Germinal center (tissue), 1 donor: ENCODE measurements at places on chromosomes 2 and 18.

DNA sequence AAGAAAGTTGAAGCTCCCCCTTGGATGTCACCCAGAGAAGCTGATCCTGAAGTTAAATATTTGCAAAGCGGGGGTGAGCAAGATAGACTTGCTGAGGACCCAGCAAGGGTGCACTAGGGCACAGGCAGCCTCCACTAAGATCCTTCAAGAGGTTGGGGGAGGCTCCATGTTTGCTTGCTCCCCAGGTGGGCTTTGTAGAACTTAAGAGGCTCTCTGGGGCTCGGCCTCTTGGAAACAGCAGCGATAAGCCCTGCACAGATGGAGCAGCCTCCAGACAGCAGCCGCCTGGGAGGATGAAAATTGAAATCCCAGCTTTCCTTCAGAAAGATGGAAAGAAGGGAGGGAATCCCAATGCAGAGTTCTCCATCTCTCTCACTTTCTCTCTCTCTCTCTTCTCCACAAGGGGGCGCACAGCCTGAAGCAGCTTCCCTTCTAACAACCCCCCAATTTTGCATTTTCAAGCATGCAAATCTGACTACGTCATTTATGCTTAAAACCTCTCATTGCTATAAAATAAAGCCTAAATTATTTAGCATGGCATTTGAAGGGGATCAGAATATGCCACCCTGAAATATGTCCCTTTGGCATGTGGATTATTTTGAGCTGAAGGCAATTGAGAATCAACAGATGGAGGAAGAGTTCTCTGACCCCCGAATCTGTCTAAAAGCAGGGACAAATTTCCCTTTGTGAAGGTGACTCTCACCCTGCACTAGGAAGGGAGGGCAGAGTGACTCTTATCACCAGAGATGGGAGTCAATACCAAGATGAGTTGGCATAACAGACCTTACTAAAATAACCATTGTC is 185.7 kb upstream of the KLHL29 start:
- DNase-seq: peak; percentile 11

GRCh38 chr2:131410173-131410572 is 46.2 kb upstream of the RAB6D start:
- no peak for DNase-seq

- peak; percentile 29 for DNase-seq
Measured at GRCh38 chr2:157596992-157597681, 31.5 kb downstream of the ACVR1C start.

DNA sequence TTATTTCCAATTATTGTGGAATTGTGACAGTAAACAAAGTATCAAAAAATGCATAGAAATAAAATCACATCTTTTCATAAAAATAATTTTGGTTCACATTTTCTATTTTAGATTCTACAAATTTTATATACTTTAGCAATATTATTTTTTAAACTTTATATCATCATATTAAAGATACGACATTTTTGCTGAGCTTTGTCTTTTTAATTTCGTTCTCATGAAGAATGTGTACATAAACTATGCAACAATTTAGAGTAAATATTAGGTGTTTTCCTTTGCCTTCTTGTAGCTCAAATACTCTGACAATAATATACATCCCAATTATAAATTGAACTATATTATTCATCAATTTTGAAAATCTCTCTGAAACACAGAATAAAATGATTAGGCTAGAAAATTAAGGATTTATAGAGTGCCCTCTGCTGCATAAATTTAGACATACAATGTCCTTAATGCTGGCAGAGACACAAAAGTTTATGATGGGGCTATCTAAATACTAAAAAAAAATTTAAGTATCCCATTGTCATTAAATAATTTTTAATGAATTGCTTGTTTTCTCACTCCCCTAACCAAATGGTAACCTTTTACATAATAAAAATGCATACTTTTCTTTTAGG is 45.7 kb downstream of the CCDC102B start:
- DNase-seq: no peak

- DNase-seq: no peak
Measured at GRCh38 chr18:40157120-40157519, 1797.9 kb upstream of the PIK3C3 start.

DNA sequence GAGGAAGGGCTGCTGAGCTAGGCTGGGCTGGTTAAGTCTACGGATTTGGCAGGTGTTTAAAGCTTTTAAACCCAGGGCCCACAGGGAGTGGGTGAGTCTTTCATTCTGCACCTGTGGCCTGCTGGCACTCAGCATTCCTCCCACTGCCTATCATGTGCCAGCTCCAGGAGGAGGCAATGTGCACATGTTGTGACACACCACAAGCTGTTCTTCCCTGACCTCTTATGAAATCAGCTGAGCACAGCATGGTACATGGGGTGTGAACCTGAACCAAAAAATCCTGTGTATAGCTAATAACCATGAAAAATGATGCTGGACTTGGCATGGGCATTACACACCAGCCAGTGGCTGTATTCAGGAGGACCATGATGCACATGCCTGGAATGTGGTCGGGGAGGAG is 297.9 kb upstream of the MMADHC start:
- DNase-seq: no peak

DNA sequence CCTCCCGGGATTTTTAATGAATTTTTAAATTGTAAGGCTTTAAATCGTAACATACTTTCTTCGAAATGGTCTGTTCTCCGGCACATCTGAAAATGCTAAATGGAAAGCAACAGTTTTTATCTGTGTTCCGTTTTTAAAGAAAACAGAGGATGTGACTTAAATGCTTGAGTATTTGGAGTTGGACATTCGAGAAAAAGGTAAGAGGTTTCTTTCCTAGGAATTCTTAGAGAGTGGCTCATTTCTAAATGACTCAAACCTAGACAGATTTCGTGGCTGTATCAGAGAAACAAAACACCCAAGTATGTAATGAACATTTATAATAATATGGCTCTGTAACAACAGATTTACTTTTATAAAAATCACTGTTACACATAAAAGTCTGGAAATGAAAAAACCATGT is 177.6 kb upstream of the CCDC68 start:
- no peak for DNase-seq

- DNase-seq: no peak
Measured at GRCh38 chr2:196635156-196635555, 4.4 kb upstream of the CCDC150 start.

- no peak for DNase-seq
Measured at GRCh38 chr2:6864923-6865345, 773 bp downstream of the CMPK2 start.

- no peak for DNase-seq
Measured at GRCh38 chr2:178223806-178224205, 29.5 kb downstream of the OSBPL6 start.

DNA sequence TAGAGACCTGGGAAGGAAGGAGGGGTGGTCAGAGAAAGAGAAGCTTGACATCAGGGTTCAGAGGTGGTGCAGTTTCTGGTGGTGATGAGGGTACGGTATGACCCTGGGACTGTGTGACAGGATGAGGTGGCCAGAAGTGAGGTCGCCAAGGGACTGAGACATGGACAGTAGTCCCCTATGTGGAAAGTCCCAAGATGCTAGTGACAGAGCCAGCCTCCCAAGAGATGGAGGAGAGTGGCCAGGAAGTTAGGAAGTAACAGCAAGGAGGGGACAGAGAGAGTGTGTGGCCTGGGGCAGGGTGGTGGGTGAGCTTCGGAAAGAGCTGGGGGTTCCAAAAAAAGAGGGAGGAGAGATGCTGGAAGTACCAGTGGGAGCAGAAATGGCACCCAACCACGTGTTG is 66.0 kb downstream of the SMAD7 start:
- no peak for DNase-seq

GRCh38 chr2:120596191-120596811 is 139.4 kb upstream of the GLI2 start:
- DNase-seq: no peak

DNA sequence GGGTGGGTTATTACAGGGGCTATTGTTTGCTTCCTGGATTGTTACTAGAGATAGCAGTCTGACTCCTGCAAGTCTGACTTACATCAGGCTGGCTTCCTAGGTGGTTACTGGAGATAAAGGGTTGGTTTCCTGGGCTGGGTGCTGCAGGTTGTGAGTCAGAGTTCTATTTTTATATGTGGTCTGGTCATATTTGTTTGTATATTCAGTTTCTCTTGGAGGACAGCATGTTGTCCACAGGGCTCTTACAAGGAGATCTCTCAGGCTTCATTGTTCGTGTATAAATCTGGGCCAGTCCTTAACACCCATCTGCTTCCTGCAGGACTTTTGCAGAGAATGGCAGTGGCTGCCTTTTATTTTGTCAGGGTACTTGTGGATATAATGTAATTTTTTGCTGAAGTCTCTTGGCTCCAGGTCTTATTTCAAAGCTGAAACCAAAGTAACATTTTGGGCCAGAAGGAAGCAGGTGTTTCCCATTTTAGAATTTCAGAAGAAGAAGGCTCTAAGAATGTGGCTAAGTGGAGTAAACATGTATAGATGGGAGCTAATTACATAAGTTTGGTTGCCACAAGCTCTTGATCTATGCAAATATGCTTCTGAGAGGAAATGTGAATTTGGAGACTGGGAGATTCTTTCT is 65.9 kb upstream of the SLC16A14 start:
- no peak for DNase-seq

DNA sequence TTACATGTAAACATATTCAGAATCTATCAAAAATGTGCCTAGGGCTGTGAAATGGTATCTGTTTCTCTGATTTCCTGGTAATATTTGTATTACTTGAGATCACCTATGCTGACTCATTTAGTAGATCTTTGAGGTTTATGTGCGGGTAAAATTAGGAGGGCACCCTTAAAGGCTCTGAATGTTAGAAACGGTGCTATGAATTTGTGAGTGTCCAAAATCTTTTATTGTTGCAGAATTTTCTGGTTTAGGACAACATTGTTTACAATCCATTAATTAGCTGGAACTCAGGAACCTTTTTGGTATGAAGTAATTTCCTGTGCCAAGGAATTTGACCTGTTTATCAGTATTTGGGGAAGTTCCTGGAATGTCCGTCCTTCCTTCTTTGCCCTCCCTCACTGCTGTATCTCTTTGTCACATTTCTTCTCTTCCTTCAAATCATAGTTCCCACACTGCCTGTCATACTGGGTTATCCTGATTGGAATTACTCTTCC is 130.5 kb downstream of the TANC1 start:
- no peak for DNase-seq

DNA sequence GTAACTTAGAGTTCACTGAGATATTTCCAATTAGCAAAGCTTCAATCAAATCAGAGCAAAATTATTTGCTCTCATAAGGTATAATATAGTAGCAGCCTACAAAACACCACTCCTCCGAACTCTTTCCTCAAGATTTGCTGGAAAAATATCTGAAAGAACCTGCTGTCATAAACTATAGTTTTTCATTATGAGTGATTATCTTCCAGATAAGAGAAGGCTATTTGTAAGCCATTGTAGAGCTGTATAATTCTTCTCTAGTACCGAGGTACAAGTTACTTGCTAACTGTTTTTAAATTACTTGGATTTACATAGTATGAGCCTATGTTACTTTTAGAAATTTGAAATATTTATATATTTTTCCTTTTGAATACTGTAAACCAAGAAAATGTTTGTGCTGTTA is 2.1 kb downstream of the NDC80 start:
- DNase-seq: no peak

DNA sequence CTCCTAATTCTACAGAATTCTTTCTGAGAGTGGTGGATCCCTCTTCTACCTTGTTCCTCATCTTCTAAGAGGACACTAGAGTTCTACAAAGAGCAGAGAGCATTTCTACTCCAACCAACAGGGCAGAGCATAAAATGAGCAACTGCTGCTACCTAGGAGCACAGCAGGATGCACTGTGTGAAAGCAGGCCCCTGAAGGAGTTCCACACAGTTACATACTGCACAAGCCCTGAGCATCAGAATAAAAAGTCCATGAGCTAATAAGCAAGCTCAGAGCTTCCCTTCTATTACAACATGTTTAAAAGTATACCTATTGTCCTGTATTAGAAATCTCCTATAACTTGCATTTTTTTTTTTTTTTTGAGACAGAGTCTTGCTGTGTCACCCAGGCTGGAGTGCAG is 8.4 kb downstream of the FHL2 start:
- DNase-seq: no peak

GRCh38 chr2:54590216-54591120 is 133.0 kb upstream of the EML6 start:
- no peak for DNase-seq

- DNase-seq: no peak
Measured at GRCh38 chr18:57087644-57088376, 59.1 kb upstream of the BOD1L2 start.

- peak; percentile 50 for DNase-seq
Measured at GRCh38 chr2:218010140-218010983, 7.6 kb upstream of the TNS1 start.

- DNase-seq: no peak
Measured at GRCh38 chr2:199466692-199467065, 8.9 kb upstream of the SATB2 start.

DNA sequence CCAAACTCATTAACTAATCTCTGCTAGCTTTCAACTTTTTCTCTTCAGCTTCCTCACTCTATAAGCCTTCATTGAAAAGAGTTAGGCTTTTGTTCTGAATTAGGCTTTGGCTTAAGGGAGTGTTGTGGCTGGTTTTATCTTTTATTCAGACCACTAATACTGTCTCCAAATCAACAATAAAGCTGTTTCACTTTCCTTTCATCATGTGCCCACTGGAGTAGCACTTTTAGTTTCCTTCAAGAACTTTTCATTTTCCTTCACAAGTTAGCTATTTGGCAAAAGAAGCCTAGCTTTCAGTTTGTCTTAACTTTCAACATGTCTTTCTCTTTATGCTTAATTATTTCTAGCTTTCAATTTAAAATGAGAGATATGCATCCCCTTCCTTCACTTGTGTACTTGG is 271.7 kb upstream of the FSIP2 start:
- DNase-seq: no peak

GRCh38 chr18:79725486-79725885 is 45.9 kb downstream of the CTDP1 start:
- no peak for DNase-seq

DNA sequence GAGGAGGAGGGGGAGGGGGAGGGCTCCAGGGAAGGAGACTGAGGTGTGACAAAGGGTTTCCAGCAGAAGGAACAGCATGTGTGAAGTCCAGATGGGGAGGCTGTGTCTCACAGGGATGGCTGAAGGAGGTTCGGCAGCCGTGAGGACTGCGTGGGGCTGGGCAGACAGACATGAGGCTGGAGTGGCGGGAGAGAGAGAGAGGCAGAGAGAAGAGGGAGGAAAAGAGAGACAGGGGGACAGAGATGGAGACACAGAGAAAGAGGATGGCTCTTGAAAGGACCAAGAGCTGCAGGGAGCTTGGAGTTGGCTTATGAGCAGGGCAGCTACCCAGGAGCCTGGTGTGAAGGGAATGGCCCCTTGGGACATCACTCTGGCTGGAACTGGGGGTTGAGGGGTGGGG is 138.9 kb upstream of the ASB18 start:
- no peak for DNase-seq

- DNase-seq: no peak
Measured at GRCh38 chr2:127953128-127953718, 67.5 kb upstream of the AMMECR1L start.

DNA sequence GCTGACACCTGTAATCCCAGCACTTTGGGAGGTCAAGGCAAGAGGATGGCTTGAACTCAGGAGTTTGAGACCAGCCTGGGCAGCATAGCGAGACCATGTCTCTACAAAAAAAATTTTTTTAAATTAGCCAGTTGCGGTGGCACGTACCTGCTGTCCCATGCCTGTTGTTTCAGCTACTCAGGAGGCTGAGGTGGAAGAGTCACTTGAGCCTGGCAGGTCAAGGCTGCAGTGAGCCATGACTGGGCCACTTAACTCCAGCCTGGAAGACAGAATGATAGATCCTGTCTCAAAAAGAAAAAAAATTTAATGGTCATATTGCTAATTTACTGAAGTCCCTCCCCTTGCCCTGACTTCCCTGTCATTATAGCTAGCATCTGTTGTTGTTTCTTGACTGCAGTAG is 112.6 kb downstream of the ARHGAP28 start:
- DNase-seq: no peak

- DNase-seq: no peak
Measured at GRCh38 chr18:56433919-56434318, 204.5 kb downstream of the TXNL1 start.
